ENCODE measurements at places on chromosomes 12 and 14.

DNA sequence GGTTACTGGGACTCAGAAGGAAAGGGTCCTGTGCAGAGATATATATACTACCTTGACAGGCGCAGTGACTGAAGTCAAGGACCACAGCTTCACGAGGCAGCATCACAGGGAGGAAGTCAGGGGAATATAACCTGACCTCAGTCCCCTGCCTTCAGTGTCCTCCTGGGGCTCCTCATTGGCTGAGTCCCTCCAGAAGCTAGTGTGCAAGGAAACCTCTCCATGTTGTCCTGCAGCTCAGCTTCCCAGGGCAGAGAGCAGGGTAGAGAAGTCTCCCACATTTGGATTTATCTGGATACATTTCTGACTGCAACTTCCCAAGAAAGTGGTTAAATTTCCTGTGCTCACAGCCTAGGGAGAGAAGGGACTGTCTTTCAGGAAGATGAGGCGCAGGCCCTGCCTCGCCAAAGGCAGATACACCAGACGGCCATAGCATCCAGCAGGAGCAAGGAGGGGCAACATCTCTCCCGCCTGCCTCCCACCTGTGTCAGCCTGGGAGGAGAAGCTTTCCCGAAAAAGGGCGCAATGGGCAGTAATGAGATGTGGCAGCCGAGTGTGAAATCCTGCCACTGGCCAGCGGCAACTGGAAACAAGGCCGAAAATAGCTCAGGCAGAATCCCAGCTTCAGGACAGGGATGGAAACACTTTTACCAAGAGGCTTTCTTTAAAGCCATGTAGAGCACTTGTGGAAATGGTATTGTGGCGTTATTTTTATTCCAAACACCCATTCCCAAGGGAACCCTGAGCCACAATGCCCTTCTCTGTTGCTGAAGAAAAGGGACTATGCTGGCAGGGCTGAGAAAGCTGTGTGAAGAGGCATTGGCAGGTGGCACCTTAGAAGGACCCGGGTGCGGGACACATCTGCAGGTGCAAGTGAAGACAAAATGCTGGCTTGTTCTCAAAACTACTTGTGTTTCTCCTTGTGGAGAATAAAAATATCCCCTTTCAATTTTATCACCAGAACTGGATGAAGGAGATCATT lies 54.9 kb upstream of the HIF1A start:
- DNase-seq, result no peak

GRCh38 chr12:111753144-111753881 lies 13.4 kb upstream of the ALDH2 start:
- peak; percentile 54 for DNase-seq

- peak; percentile 4 for DNase-seq
These were observed 225.7 kb downstream of the TMTC2 start for GRCh38 chr12:82912406-82912805.

- DNase-seq, result no peak
These were observed 19.4 kb downstream of the PPP1R36 start for GRCh38 chr14:64569138-64569631.

GRCh38 chr12:53060064-53060720 lies 10.3 kb downstream of the TNS2 start:
- no peak for DNase-seq

- peak; percentile 69 for DNase-seq
These were observed 415.4 kb upstream of the CCDC196 start for GRCh38 chr14:66070542-66071319.

- peak; percentile 8 for DNase-seq
These were observed 55.4 kb downstream of the FBXO33 start for GRCh38 chr14:39376667-39377403.

- DNase-seq, result peak; percentile 60
These were observed 5.0 kb downstream of the HNRNPC start for GRCh38 chr14:21264025-21264801.

DNA sequence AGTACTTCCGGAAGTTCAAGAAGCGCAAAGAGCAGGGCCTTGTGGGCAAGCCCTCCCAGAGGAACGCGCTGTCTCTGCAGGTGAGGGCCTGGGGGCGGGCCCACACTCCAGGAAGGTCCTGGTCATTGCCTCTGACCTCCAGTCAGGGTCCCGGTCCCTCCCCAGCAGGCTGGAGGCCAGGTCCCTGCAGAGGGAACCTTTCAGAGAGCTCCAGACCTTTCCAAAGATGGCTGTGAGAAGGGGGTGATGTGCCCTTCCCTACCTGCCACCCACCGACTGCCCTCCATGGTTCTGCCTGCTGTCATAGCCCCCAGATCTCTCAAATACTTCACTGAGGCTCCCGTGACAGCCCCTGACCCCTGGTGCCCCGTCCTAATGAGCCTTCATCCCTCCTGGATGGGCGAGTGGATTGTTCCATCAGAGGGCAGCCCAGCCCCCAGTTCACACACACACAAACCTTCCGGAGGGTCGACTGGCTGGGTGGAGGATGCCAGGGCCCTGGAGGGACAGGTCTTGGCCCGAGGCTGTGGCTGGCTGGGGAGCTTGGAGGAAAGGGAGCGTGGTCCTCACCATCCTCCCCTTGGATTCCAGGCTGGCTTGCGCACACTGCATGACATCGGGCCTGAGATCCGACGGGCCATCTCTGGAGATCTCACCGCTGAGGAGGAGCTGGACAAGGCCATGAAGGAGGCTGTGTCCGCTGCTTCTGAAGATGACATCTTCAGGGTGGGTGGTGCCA lies 117.5 kb upstream of the FKBP4 start:
- DNase-seq, result no peak

GRCh38 chr12:93668919-93669418 lies 8.2 kb upstream of the CRADD start:
- DNase-seq, result no peak

- no peak for DNase-seq
These were observed 61.0 kb downstream of the EPS8 start for GRCh38 chr12:15728118-15728598.

DNA sequence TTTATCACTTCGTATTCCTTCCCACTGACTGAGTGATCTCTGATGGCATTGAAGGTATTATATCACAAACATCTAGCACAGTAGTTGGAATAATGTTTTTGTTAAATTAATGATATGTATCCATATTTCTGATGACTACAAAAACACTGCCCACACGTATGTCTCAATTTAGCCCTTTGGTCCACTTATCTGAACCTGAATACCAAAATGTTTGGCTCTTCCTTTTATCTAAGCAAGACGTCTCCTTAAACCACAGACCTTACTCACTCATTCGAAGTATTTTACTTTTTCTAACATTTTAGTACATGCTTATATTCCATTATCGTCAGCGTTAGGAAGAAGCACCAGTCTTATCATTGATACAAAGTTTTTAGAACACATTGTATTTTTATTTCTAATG lies 126.4 kb downstream of the PIK3C2G start:
- no peak for DNase-seq

DNA sequence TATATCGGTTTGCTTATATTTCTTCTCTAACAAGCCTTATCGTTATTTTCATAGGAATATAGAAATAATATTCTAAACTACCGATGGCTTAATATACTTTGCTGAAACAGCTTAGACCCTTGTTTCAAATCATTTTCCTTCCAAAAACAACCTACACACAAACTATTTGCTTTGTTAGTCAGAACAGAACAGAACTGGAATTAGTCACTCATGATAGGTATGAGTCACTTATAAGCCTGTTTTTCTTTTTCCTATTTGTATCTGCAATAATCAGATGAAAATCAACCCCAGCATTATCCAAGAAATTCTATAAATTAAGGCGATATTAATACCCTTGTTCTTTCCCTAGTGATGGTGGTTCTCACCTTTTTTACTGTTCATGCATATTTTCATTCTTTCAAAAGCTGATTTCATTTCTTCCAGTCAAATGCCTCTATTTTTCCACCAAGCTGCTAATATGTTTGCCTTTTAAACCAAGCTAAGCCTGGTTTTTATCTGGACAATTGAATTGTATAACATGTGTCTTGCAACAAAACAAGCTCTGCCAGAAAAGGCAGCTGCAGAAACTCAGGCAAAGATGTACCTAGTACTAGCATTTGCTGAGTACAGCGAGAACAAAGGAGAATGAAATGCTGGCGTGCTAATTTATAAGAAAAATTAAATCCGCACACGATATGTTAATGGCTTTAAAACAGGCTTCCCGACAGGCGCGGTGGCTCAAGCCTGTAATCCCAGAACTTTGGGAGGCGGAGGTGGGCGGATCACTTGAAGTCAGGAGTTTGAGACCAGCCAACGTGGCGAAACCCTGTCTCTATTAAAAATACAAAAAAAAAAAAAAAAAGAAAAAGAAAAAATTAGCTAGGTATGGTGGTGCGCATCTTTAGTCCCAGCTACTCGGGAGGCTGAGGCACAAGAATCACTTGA lies 1418.2 kb downstream of the AACS start:
- no peak for DNase-seq

DNA sequence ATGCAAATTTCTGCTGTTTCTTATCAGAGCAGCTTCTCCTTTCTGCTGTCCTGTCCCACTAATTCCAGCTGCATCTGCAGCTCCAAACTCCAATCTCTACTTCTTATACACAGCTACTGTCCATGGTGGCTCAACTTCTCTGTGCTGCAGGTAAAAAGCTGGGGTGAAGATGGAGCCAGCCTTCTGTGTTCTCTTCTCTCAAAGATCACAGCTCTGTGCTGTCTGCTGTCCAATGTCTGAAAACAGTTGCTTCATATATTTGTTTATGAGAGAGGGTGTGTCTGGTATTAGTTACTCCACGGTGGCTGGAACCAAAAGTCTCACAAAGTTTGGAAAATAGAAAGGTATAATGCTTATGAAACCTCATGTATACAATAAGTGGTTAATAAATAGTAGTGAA lies 445.8 kb upstream of the TBX3 start:
- DNase-seq, result no peak

GRCh38 chr14:77825895-77826519 lies 26.1 kb downstream of the ADCK1 start:
- DNase-seq, result peak; percentile 98

GRCh38 chr12:2432856-2433255 lies 361.9 kb upstream of the FKBP4 start:
- DNase-seq, result no peak

DNA sequence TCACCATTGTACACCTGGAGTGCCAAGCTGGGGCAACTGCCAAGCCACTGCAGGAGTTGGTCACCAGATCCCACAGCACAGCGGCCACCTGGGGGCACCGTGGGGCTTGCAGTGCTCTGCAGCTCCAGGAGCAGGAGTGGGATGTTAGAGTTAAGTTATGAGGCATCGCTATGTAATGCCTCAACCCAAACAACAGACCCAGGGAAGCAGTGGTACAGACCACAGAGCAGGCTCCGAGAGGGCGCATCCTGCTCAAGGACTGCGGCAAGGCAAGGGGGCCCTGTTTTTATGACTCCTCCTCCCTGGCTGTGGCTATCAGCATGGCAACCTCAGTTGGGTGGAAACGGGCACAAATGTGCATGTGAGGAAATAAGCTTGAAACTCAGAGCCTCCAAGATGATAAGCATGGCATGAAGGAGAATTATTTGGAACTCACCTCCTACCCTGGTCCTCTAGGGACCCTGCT lies 63.1 kb downstream of the ARL6IP4 start:
- DNase-seq, result peak; percentile 80

DNA sequence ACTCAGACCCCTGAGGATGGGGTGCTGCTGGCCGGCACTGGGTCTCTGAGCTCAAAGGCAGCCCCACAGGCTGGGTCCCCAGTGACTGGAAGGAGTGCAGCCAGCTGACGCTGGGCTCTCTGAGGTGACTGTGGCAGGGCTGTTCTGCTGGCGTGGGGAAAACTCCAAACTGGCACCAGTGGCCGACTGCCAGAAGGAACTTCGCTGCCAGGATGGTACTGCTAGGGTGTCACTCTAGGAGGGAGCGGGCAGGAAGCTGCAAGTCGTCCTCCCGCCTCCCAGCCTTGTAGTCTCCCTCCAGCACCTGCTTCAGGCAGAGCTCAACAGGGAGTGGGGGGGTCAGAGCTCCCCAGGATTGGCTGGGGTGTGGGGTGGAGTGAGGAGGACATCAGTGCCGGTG lies 41.3 kb downstream of the CDC42BPB start:
- no peak for DNase-seq

- DNase-seq, result no peak
These were observed 21.6 kb downstream of the SOX5 start for GRCh38 chr12:23927907-23928306.

GRCh38 chr14:80385336-80385735 lies 174.0 kb upstream of the DIO2 start:
- DNase-seq, result no peak

GRCh38 chr12:103640410-103640809 lies 53.3 kb downstream of the STAB2 start:
- DNase-seq, result no peak

DNA sequence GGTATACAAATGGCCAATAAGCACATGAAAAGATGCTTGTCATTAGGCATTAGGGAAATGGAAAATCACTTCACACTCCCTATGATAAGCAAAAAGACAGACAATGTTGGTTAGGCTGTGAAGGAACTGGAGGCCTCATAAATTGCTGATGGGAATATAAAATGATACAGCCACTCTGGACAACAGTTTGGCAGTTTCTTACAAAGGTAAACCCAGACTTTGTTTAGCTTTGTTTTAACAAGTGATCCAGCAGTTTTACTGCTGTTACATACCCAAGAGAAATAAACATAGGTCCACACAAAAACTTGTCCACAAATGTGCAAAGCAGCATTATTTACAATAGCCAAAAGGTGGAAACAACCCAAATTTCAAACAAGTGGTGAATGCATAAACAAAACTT lies 5.4 kb downstream of the RPS6KA5 start:
- DNase-seq, result no peak

DNA sequence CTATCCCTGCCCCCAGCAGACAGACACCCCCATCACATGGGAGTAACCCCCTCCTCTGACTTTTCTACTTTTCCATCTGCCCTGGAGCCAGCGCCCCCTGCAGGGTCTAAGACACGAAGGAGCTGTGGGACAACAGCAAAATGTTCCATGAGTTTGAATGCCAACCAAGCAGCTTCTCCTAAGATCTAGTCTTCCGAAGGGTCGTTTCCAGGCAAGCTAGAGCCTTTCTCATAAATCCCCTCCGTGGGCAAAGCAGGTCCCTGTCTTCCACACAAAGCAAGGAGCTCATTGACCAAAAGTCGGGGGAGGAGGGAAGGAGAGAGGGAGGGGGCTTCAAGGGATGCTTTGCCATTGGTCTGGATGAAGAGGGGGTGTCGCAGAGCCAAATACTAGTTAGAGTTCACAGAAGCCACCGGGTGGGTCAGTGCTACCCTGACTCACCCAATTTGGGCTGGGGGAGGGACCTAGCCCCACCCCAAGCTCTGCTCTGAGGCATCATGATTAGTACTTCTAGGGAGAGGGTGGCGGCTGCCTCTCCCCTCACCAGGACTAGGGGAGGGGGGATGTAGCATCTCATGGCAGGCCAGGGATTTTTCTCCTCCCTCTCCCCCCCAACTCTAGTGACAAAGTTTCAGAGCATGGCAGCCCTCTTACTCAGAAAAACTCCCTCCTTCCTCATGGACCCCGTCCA lies 1.6 kb downstream of the MSI1 start:
- DNase-seq, result peak; percentile 40

- peak; percentile 81 for DNase-seq
These were observed 3.9 kb upstream of the POC1B start for GRCh38 chr12:89529738-89530137.

- no peak for DNase-seq
These were observed 6.9 kb downstream of the MLEC start for GRCh38 chr12:120693848-120694247.

Measured in hematopoietic multipotent progenitor cell treated with erythropoietin and hydrocortisone succinate and interleukin-3 and kit ligand, for 6 days (in vitro differentiated cells).